ENCODE measurements at places on chromosomes 11 and 22. TPM values are rescaled to one million over a fixed set of nuclear protein-coding genes. Genes with fewer than 3 reads are reported as not detected.

DNA sequence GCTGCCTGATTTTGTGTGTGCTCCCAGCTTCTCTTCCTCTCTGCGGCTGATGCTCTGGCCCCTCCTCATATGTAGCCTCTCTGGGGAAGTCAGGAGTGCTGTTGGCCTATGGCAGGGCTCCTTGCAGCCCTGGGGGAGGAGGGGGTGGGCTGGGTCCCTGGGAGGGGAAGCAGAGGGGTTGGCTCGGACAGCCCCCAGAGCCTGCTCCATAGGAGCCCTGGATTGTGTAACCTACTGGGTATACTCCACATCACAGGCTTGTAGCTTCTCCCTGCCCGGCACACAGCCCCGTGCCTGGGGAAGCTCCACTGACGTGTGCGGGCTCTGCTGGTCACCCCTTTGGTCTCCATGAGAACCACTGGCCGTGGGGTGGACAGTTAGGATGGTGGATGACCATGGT lies 113.8 kb downstream of the ST3GAL4 start:
- no peak for ATAC-seq

DNA sequence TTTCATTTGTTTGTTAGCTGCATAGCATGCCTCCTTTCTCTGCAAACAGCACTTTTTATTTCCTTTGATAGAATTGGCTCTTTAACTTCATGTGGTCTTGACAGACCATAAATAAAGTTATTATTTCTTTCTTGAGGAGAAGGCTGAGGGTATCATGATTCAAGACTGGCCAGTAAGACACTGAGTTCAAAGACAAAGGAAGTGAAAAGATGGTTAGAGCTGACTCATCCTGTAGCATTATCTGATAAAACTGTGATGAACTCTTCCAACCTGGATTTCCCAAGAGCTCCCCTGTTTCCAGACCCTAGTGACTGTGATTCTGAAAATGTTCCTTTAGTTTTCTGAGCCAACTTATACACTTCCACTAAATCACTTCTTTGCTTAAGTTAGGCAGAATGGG lies 179.3 kb upstream of the FAT3 start:
- ATAC-seq, result no peak

DNA sequence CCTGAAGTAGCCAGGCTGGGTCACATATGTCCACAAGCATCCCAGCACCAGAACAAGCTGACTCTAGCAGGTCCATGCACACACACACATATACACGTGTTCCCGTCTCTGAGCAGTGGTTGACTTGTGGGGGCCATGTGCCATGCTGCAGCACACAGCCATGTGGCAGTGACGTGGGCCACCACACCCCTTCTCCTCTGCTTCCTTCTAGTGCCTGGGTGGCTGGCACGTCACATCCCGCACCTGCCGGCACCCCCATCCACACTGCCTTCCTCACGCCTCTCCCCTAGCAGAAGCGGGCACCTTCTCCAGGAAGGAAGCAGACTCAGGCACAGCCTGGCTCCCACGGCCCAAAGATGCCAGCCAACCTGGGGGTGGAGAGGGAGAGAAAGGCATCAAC lies 9.5 kb downstream of the SYT7 start:
- no peak for ATAC-seq

DNA sequence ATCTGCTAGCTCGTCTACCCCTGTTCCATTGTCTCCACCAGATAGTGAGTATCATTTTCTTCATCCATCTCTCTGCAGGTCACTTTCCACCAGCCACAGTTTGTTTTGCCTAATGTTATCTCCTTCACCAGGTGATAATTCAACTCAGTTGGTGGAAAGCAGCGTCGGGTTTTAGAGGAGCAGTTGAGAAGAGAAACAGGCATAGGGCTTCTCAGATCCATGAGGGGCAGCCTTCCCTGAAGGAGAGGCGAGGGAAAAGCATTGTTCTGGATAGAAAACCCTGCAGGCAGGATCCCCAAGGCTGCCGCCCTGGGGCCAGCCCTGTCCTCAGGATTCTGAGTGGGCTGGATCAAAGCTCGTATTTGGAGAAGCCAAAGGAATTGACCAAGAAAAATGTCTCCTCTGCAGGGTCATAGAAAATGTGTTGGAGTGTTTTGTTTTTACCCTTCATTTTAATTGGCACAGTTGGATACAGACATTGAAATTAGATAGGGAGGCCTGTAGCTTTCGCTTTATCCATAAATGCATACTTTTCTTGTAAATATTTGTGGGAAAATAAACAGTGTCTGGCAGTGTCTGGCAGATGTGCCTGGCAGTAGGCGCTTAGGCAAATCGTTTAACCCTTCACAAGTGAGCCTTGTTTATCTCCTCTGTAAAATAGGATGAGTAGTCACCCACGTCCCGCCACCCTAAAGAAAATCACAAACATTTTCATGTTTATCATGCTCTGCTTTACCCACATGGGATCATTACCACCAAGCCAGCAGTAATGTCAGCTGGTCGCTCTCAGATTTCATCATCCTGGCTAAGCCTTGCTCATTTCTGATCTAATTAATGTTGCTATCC lies 73.4 kb upstream of the TTC12 start:
- ATAC-seq, result no peak

DNA sequence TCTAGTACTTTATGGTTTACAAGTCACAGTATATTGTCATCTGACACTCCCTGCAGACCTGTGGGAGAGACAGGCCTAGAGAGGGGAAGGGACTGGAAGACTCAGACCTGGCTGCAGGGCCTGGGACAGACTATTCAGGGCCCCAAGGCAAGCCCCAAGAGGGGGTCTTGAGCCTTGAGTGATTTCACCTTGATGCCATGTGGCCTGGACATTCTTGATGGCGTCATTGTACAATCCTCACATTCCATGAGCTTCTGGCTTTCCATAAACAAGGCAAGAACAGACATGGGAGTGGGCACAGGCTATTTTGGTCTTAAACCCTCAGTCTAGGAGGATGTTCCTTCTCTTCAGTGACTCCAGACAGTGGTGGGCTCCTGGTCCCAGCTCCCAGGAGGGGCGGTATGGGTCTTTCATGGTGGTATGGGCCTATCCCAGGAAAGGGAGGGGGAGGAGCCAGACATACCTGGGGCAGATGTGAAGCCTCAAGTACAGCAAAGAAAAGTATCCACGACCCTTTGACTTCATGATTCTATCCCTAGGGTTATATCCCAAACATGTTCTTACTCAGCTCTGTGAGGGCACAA lies 1.8 kb upstream of the TBC1D10A start:
- no peak for ATAC-seq

DNA sequence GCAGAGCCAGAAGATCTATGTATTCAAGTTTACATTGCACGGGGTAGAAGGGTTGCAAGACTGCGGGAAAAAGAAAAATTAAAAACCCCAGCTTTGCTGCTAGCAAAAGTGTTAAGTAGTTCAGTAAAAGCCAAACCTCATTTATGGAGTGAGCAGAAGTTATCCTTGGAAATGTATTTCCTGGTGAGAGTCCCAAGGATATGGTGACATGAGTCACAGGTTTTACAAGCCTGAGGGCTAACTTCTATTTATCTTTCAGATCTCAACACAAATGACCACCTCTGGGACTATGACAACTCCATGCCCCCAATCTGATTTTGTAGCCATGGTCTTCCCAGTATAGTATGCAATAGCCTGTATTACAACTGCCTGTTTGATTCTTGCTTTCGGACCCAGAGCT lies 26.1 kb downstream of the ABTB2 start:
- ATAC-seq, result no peak

GRCh38 chr11:73359341-73359740 lies 16.9 kb upstream of the RELT start:
- ATAC-seq, result no peak

- peak; percentile 96 for ATAC-seq
Observed at GRCh38 chr22:30396871-30397655, at the start of gene SEC14L2. SEC14L2 (plus strand) TSS chr22:30397018; CDS start chr22:30397117, 99 bp downstream.

- no peak for ATAC-seq
Observed at GRCh38 chr11:45243967-45244366, 42.2 kb downstream of the SYT13 start.

DNA sequence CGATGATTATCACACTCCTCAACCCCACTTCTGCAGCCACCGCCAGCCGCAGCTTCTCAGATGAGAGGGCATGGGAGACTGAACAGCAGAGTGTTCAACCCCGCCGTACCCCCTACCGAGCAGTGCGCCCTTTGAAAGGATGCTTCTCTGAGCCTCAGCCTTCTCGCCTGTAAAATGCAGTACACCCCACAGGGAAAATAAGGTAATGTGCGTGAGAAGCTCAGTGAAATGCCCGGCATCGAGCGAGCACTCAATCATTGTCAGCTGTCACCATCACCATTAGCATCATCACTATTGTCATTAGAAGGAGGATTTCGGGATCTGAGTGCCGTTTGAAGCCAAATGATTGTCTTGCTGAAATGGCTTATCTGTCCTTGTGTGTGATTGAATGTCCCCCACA lies 13.6 kb downstream of the TRIM29 start:
- no peak for ATAC-seq

Gene MDK
- total RNA-seq, result 12.9 TPM

DNA sequence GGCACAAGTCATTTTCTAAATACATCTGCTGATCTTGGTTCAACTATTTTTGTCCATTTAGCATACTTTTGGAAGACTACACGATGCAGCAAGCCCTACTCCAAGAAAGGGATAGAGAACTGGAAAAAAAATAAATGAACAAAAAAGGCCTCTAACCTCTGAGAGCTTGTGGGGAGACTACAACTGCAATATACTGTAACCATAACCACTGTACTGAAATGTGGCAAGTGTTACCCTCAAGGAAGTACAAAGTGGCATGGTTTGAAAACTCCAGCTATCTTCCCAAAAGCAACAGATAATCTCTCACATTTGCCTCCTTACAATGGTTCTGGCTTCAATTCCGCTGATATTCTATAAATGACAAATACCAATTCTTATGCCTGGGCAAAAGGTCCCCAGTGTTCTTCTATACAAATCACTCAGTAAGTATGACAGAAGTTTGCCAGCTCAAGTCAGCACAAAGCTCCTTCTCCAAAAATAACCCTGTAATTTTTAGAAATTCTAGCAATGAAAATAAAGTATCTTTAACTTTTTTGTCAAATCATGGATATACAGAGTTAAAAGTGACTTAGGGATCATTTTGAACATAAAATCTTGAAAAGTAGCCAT lies 22.9 kb downstream of the AMBRA1 start:
- ATAC-seq, result no peak

Gene CBLIF
- not detected for total RNA-seq

DNA sequence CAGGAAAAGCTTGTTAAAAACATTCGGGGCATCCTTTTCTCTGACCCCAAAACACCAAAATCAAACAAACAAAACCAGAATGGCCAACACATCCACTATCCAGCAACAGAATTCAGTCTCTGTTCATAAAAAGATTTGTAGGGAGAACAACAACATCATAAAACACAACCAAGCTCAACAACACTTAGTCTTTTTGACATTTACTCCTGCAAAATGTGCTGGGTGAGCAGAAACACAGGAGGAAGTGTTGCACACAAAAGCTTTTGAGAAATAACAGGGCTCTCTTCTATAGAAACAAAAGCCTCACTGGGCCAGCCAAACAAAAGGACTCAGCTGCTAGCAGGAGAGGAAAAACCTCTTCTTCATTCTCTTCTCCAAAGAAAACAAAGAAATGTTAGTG lies 736.0 kb upstream of the CCDC90B start:
- no peak for ATAC-seq

Gene SLC22A12
- not detected for total RNA-seq

DNA sequence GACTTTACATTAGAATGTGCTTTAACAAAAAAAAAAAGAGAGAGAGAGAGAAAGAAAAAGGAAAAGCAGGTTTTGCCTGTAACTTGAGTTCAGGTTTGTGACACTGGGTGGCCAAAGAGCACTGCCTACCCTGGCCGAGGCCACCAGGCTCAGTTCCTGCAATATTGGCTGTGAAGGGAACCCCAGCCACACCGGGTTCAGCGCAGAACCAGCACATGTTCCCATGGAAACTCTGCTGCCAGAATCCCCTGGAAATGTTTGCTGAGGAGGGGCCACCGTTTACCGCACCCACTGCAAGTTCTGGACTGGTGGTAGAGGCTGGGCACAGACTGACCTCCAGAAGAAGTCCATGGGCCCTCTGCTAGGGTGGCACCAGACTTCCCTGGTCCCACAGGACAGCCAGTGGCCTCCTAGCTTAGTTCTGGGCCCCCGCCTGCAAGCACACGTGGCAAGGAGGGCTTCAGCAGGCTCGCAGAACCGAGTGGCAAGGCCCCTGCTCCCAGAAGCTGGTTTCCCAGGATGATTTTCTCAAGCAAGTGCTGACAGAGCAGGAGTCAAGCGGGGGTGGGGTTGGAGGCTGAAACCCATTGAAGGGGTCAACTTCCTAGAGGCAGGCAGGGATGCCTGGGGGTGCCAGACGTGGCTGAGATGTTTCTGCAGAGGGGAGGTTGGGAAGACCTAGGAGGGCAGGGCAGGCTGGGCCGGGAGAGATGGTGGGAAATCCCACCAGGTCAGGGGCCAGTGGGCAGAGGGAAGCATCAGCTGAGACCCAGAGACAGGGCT lies 51.2 kb downstream of the NFAM1 start:
- no peak for ATAC-seq

- ATAC-seq, result no peak
Observed at GRCh38 chr11:105582497-105582896, 27.4 kb upstream of the GRIA4 start.

DNA sequence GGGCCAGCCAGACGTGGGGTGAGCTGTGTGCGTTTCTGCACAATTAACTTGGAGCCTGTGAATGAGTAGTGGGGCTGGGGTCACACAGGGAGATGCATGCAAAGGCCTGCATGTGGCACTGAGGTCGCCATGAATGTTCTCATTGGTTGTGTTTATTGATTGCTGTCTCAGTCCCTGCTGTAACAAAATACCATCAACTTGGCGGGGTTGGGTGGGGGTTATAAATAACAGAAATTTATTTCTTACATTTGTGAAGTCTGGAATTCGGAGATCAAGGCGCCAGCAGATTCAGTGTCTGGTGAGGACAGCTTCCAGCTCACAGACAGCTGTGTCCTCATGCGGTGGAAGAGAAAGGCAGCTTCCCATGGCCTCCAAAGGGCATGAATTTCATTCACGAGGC lies 29.3 kb upstream of the PHF21B start:
- ATAC-seq, result no peak

GRCh38 chr11:113638376-113638775 lies 67.7 kb downstream of the TMPRSS5 start:
- no peak for ATAC-seq

Gene BRSK2
- 3.3 TPM for total RNA-seq

DNA sequence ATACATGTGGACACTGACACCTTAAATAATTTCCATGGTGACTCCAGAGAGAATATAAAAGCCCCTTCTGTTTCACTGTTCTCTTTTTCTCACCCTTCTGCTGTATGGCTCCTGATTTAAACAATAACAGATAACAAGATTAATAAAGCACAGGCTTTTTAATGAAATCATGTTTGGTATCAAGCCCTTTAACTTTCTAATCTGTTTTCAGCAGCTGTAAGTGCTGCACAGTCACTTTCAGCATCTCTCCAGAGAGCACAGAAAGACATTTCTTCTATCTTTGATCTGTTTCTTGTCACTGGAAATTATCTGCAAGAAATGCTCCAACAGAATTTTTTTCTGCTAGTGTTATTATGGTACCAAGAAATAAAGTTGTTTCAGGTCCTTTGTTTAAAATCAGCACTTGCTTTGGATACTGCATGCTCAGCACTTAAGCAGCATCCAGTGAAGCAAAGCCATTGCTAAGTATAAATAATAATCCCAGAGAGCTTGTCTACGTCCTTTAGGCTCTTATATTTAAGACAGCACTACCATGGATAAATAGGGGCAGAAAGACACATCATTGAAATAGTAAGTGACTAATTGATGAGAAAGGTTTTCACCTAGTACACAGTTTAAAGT lies 134.2 kb upstream of the CARD18 start:
- no peak for ATAC-seq
